ENCODE measurements at places on chromosomes 4 and X.
A peak's percentile ranks its signal among the peaks of the same experiment; 100 is the strongest.

- ATAC-seq = no peak
- no peak overlapping the region for H3K27ac ChIP-seq
- no peak overlapping the region for H3K4me3 ChIP-seq
- no peaks in the 10 kb centered on the region for H3K27me3 ChIP-seq
- H3K4me1 ChIP-seq = no peaks in the 10 kb centered on the region
- H3K36me3 ChIP-seq = no peaks in the 10 kb centered on the region
Observed at GRCh38 chr4:64882311-64883086, 473.2 kb upstream of the TECRL start.

GRCh38 chr4:70943114-70943513, 40.9 kb downstream of the MOB1B start:
- no peaks in the 10 kb centered on the region for H3K36me3 ChIP-seq
- H3K4me3 ChIP-seq = no peak overlapping the region
- no peak overlapping the region for H3K27ac ChIP-seq

DNA sequence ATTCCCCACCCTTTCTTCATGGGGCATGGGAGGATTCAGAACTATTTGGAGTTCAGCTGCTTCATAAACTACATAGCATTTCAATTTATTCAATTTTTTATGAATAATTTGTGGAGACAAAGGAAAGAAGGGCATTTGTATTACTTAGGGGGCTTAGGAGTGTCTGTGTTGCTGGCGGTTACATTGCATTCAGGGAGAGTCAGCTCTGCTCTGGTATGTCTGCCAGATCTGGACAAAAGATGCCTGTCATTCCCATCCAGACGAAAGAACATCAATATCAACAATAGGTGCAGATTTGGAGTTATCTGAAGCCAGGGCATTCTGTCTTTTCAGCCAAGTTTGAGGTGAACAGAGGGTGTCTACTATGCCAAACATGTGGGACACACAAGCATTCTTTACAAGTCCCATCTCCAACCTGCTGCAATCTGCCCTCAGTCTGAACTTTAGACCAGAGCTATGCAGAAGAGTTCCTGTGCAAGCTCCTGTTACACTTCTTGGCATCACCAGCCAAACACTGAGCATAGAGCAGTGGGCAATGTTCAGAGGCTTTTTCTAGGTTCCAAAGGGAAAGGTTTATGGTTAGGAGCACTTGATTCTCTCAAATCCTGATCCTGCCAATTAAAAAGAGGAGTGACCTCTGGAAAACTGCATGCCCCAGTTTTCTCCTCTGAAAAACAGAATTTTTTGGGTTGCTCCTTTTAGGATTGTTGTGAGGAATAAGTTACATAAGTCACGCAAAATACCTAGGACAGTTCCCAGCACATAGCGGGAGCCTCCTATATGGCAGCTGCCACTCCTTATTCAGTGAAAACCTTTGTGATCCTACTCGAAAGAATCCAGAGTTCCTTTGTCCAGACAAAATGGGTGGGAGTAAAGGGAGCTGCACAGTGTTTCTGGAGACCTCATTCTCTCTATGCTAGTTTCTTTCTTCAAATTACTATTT, 719.5 kb upstream of the SLIT2 start:
- H3K27ac ChIP-seq = no peak overlapping the region
- no peaks in the 10 kb centered on the region for H3K36me3 ChIP-seq

- no peak for ATAC-seq
- peaks cover 13% of the 10 kb centered on the region for H3K27me3 ChIP-seq
- no peak overlapping the region for H3K27ac ChIP-seq
- no peak overlapping the region for H3K4me3 ChIP-seq
Observed at GRCh38 chr4:8171266-8171665, 12.7 kb upstream of the ABLIM2 start.

GRCh38 chr4:124066595-124066994, 645.9 kb downstream of the ANKRD50 start:
- no peaks in the 10 kb centered on the region for H3K36me3 ChIP-seq
- no peak for ATAC-seq
- H3K27ac ChIP-seq = no peak overlapping the region
- no peak overlapping the region for H3K4me3 ChIP-seq
- H3K4me1 ChIP-seq = peaks cover 15% of the 10 kb centered on the region

DNA sequence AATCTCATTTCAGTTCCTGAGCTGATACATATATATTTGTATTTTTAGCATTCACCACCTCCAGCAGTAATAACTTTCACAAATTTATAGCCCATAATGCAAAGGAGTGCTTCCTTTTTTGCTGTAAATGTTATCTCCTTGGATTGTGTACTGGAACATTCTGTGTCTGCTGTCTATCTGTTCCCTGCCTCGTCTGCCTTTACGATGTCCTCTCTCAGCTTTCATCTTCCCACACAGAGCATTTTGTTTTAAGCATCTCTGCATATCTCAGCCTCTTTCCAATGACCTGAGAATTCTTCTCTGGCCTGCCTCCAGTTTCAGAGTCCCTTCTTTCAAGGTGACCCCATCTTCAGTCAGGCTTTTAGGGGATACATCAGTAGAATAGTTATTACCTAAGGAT, 43.1 kb downstream of the GYG2 start:
- no peak for ATAC-seq
- H3K4me3 ChIP-seq = no peak overlapping the region
- no peak overlapping the region for H3K27ac ChIP-seq
- H3K36me3 ChIP-seq = no peaks in the 10 kb centered on the region
- H3K4me1 ChIP-seq = no peaks in the 10 kb centered on the region

DNA sequence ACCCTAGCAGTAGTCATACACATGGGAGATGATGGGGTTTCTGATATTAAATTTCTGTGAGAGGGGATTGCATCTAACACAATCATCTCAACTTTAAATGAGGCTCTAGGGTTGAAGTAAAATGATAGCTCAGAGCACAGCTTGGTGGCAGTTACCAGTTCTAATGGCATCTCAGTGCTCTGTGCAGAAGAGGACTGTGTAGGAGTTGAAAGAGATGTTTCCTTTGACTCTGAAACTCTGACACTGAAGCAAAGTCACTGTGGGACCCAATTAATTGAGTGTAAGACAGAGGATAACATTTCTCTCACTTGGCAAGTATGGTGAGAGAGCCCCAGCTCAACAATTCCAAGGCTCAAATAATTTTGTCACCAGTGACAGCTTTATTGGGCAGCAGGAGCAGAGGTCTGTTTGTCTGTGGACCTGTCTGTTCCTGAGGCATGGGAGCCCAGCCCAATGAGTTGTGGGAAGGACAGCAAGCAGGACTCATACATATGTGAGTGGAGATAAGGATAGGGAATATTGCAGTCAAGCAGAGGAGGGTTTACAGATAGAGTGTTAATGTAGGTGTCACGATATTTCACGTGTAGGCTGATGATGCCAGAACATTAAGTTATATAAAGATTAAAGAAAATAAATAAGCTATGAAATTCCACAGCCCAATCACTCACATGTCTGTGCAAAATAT, 76.7 kb upstream of the NAF1 start:
- H3K4me1 ChIP-seq = no peaks in the 10 kb centered on the region
- H3K4me3 ChIP-seq = no peak overlapping the region
- no peaks in the 10 kb centered on the region for H3K36me3 ChIP-seq
- ATAC-seq = no peak
- no peak overlapping the region for H3K27ac ChIP-seq

DNA sequence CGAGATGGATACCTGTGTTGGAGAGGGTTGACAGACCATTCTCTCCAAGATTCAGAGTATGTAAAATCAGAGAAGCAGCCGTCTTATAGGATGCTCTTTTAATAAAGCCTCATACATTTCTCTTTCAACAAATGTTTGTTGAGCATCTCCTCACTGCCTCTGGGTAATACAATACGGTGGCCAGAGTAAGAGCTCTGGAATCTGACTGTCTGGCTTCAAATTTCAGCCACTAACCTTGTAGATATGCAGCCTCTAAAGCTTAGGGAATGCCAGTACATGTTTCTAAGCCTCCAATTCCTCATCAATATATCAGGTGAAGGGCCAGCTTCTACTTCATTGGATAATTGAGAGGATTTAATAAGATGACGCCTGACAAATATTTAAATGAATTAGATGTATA, 61.3 kb downstream of the CLNK start:
- no peak for ATAC-seq
- H3K27me3 ChIP-seq = no peaks in the 10 kb centered on the region
- H3K4me1 ChIP-seq = no peaks in the 10 kb centered on the region
- H3K4me3 ChIP-seq = no peak overlapping the region
- no peaks in the 10 kb centered on the region for H3K36me3 ChIP-seq
- no peak overlapping the region for H3K27ac ChIP-seq

- H3K4me1 ChIP-seq = no peaks in the 10 kb centered on the region
- no peak overlapping the region for H3K4me3 ChIP-seq
- H3K27me3 ChIP-seq = no peaks in the 10 kb centered on the region
- H3K27ac ChIP-seq = no peak overlapping the region
Observed at GRCh38 chr4:182434720-182435119, 191.5 kb downstream of the TENM3 start.

DNA sequence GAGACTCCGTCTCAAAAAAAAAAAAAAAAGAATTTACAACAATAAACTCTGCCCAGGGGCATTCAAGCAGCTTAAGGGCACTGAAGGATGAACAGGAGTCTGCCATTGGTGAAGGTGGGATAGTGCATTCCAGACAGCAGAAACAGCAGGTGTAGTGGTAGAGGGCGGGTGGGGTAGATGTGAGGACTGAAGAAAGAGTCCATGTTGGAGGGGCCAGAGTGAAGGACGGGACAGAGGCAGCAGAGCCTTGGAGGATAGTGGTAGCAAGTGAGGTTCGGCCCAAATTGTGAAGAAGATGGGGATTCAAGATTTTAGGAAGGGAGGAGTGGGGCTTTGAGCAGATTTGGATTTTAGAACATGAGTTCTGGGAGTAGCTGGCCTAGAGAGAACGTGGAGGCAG, 75.7 kb downstream of the MED28 start:
- H3K27me3 ChIP-seq = no peaks in the 10 kb centered on the region
- H3K36me3 ChIP-seq = no peaks in the 10 kb centered on the region
- no peak overlapping the region for H3K27ac ChIP-seq
- no peaks in the 10 kb centered on the region for H3K4me1 ChIP-seq

- ATAC-seq = no peak
- H3K27ac ChIP-seq = no peak overlapping the region
- H3K27me3 ChIP-seq = no peaks in the 10 kb centered on the region
- no peaks in the 10 kb centered on the region for H3K4me1 ChIP-seq
- H3K36me3 ChIP-seq = no peaks in the 10 kb centered on the region
Observed at GRCh38 chrX:13411496-13412207, 91.8 kb upstream of the ATXN3L start.

DNA sequence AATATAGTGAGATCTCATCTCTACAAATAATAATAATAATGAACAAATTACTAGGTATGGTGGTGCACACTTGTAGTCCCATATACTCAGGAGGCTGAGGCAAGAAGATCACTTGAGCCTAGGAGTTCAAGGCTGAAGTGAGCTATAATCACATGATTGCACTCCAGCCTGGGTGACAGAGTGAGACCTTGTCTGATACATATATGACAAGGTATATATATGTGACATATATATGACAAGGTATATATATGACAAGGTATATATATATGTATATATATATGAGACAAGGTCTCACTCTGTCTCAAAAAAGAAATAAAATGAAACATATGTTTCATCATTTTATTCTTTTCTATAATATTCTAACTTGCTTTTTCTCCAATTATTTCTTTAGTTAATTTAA, 278.1 kb upstream of the TET2 start:
- no peak for ATAC-seq
- H3K4me1 ChIP-seq = no peaks in the 10 kb centered on the region
- no peaks in the 10 kb centered on the region for H3K36me3 ChIP-seq
- no peak overlapping the region for H3K4me3 ChIP-seq

DNA sequence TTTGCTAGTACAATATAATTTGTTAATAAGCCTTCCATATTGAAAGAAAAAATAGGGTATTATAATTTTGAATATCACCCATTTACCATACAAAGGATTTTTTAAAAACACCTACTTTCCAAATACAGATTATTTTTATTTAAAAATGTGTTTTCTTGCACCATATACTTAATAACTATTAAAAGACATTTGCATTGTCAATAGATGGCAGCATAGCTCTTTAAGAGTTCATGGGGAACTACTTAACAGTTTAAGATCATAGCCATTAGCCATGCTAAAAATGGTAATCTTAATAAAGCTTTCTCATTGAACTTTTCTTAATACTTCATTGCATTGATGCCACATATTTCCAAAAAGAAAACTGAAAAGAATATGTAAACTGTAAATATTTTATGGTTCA, 1995.9 kb downstream of the C4orf33 start:
- H3K27me3 ChIP-seq = no peaks in the 10 kb centered on the region
- no peak for ATAC-seq
- H3K36me3 ChIP-seq = no peaks in the 10 kb centered on the region
- H3K4me1 ChIP-seq = no peaks in the 10 kb centered on the region
- H3K27ac ChIP-seq = no peak overlapping the region

DNA sequence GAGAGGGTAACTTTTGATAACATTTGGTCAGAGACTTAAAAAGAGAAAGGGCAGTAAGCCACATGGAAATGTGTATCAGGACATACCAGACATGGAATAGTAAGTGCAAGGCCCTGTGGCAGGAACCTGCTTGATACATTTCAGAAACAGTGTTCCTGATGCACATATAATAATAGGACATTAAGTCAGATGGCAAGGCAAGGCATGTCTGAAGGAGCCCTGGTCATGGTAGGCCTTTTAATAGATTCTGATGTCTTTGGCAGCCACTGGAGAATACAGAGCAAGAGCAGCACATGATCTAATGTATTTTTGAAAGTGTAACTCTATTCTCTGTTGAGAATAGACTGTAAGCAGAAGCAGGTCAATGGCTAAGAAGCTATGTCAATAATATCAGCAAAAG, 279.7 kb downstream of the CAMK2D start:
- no peak for ATAC-seq
- H3K4me1 ChIP-seq = no peaks in the 10 kb centered on the region
- peaks cover 15% of the 10 kb centered on the region for H3K36me3 ChIP-seq
- H3K27ac ChIP-seq = no peak overlapping the region
- no peaks in the 10 kb centered on the region for H3K27me3 ChIP-seq
- no peak overlapping the region for H3K4me3 ChIP-seq

DNA sequence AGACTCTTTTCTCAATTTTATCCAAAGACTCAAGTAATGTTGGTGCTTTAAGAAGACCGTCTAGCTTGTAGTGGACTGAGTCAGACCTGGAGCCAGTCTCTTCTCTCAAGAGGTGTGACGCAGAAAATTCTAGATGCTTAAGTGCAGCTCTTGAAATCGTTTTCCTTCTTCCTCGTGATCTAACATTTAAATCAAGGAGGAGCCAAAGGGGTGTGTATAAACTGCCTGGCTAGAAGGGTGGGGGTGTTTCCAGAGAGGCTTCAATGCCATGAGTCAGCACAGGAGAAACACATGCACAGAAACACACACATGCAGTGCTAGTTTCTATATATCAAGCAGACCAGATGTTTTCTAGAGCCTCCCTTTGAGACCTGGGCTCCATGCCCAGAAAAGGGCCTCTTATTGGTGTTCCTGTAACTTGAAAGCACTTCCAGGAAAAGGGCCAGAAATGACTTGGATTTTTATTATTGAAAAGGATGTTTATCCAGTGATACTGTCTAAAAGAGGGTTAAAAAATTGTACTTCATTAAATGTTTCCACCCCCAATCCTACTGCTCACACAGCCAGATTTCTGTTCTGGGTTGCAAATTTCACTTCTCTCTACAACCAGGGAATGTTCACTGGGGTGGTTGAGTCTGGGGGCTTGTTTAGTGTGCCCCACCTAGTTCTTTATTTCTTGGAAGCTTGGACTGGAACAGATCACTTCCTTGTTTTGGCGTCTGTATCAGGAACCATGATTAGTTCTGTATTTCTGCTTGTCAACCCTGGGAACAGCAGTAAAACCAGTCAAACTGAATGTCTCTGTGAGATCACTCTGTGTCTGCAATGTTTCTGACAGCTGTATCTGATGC, at the start of gene CLIC2:
Gene CLIC2 (minus strand): TSS at position 129 of the 851 bp plus-strand sequence. CDS start 187 bp downstream, outside the sequence.
- H3K27ac ChIP-seq = peak within 1 kb of the TSS; percentile 67
- peak within 1 kb of the TSS; percentile 25 for H3K4me3 ChIP-seq
- ATAC-seq = peak; percentile 84
- H3K27me3 ChIP-seq = no peaks in the 10 kb centered on the region
- no peaks in the 10 kb centered on the region for H3K4me1 ChIP-seq
- no peaks in the 10 kb centered on the region for H3K36me3 ChIP-seq

All from gastroesophageal sphincter (tissue), 4 donors.